RWPE1 (cell line): ENCODE measurements at places on chromosomes 11 and 22.

GRCh38 chr22:34587357-34588356 lies 478.3 kb upstream of the ISX start:
- DNase-seq: no peak

- no peak for DNase-seq
Observed at GRCh38 chr22:20400606-20401375, 6.8 kb downstream of the ZNF74 start.

- no peak for DNase-seq
Observed at GRCh38 chr11:65592858-65593517, 2.6 kb downstream of the KCNK7 start.

DNA sequence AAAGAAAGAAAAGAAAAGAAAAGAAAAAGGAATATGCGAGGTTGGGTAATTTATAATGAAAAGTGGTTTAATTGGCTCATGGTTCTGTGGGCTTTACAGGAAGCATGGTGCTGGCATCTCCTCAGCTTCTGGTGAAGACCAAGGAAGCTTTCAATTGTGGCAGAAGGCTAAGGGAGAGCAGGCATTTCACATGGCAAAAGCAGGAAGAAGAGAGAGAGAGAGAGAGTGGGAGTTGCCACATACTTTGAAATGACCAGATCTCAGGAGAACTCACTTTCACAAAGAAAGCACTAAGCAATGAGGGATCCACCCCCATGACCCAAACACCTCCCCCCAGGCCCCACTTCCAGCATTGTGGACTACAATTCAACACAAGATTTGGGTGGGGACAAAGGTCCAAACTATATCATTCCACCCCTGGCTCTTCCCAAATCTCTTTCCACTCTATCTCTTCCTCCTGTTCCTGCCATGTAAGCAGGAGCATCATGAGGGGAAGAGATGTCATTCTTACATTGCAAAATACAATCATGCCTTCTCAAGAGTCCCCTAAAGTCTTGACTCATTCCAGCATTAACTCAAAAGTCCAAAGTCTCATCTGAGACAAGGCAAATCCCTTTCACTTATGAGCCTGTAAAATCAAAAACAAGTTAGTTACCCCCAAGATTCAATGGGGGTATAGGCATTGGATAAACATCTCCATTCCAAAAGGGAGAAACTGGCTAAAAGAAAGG lies 38.9 kb downstream of the LINC01488 start:
- DNase-seq: no peak

DNA sequence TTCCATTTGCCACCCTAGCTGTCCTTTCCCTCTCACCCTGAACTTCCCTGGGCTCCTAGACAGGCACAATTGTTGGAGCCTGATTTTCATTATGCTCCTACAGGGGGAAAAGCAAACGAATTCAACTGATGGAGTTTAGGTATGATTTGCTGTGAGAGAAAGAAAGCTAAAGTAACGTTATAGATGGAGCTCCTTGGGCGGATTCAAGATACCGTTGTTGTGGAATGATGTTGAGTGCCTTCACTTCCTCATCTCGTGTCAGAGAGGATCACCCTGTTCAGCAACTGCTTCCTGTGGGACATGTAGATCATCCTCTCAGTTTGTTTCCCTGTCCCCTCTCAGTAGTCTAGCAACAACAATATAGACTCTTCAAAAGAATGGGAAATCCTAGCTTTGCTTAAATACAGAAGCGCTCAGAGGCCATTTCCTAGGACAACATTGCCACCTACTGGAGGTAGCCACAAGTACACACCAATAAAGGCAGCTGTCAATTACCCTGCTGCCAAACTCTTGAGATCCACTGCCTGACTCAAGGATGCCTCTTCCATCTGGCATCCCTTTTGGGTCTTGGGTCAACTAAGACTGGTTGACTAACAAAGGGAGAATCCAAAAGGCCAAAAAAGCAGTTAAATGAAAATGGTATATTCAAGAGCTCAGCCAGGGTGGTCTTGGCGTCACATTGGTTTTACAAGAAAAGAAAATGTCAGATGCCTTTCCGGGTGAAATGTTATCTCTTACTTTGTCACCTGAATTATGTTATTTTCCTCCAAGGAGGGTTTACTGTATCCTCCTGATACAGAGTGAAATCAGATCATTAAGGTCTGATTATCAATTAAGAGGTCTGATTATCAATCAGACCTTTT lies 13.5 kb upstream of the DTX4 start:
- peak; percentile 73 for DNase-seq

- DNase-seq: peak; percentile 26
Observed at GRCh38 chr11:5689551-5689983, at the start of gene TRIM22. TSS of gene TRIM22 (plus strand) at chr11:5689790. CDS start at chr11:5696233, 6,443 bp downstream.
